Hindlimb muscle (tissue), 1 donor: ENCODE measurements at places on chromosomes 2 and 18. TPM values are rescaled to one million over a fixed set of nuclear protein-coding genes. Genes with fewer than 3 reads are reported as not detected.

Gene IER3IP1
- 17.2 TPM for polyA plus RNA-seq

Gene ALKAL2
- polyA plus RNA-seq, result 0.49 TPM

Gene INPP1
- polyA plus RNA-seq, result 16.4 TPM

Gene CLEC4F
- 0.36 TPM for polyA plus RNA-seq

Gene HADHB
- 99.1 TPM for polyA plus RNA-seq

Gene XIRP2
- 149 TPM for polyA plus RNA-seq

Gene ZSWIM2
- polyA plus RNA-seq, result not detected

Gene RSAD2
- polyA plus RNA-seq, result 4.1 TPM

Gene ACADL
- 12.4 TPM for polyA plus RNA-seq
